Omental fat pad (tissue), 4 donors: ENCODE measurements at places on chromosomes 12 and 14. TPM values are rescaled to one million over a fixed set of nuclear protein-coding genes. Genes with fewer than 3 reads are reported as not detected.

DNA sequence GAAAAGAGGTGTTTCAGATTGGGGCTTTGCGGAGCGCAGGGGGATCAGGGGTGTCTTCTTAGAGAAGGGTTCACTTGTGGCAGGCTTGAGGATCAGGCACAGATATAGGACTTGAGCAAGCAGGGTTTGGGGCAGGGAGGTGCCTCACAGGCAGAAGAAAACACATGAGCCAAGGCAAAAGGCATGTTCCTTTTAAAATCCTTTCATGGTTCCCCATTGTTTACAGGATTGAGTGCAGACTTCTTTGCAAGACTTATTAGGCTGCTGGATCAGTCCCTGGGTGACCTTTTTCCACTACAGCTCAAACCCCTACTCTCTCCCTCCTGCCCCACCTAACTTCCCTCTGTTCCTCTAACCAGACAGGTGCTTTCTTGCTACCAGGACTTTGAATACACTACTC is 19.7 kb downstream of the HSPB8 start:
- no peak for DNase-seq

DNA sequence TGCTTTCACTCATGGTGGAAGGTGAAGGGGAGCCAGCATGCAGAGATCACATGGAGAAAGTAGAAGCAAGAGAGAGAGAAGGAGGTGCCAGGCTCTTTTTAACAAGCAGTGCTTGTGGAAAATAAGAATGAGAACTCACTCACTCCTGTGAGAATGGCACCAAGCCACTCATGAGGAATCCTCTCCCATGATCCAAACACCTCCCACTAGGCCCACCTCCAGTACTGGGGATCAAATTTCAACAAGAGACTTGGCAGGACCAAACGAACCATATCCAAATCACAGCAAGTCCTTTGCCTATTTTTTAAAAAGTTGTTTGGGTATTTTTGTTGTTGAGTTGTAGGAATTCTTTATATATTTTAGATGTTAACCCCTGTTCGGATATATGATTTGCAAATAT is 245.9 kb upstream of the ARID2 start:
- DNase-seq: no peak

GRCh38 chr14:59870277-59871165 is at the start of gene RTN1:
RTN1 (minus strand) TSS chr14:59870776; CDS start chr14:59870630, 146 bp downstream.
- no peak for DNase-seq

DNA sequence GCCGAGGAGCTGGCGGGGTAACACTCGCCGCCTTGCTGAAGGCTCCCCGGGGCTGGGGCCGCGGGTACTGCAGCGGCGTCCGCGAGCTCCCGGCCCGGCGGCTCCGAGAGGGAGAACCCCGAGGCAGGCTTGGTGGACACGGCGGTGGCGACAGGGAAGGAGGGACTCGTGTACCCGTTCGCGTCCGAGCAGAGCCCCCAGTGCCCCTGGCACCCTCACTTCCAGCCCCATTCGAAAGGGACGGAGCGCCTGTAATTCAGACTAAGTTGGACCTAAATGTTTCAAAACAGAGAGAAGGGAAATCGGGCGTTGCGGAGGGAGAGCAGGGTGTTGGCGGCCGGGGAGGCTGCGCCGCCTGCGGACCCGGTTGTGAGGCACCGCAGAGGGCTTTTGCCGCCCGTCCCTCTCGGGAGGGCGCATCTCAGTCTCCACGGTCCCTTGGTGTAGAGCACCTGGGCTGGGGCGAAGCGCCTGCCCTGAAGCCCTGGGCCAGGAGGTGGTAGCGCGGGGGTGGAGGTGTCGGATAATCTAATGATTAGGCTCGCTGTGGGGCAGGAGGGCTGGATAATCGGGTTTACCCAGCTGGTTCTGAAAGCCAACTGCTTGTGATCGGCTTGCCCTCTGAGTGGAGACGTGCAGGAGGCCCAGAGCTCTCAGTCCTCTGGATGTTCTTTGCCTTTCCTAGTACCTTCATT is 771 bp downstream of the DAAM1 start:
- no peak for DNase-seq

DNA sequence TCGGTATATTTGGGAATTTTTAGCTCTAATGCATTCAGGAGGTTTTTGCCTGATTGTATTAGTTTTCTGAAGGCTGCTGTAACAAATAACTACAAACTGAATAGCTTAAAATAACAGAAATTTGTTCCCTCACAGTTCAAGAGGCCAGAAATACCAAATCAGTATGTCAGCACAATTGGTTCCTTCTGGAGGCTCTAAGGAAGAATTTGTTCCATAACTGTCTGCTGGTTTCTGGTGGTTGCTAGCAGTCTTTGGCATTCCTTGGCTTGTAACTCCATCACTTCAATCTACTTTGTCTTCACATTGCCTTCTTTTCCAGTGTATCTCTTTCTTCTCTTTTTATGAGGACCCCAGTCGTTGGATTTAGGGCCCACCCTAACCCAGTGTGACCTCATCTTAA is 21.3 kb downstream of the TMTC3 start:
- no peak for DNase-seq

- DNase-seq: no peak
Measured at GRCh38 chr12:89350630-89351488, 1.4 kb downstream of the DUSP6 start.

DNA sequence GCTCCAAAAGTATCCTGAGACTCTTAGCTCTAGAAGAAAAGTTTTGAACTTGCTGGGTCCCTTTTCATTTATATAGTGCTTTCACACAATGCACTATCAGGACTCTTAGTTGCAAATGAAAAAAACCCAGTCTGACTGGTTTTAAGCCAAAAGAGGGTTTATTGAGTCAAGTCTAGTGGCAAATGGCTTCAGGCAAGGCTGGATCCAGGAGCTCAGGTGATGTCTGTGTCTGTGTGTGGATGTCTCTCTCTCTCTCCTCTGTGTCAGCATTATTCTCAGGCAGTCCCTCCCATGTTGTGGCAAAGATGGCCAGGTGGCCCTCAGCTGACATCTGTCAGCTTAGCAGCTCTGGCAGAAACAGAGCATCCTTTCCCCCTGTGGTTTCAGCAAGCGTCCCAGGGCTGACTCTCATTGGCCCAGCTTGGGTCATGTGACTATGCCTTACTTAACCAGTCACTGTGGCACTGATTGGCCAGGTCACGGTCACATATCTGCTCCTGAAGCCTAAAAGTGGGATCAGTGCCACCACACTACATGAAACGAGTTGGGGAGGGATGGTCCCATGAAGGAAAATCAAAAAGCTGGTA is 6.2 kb downstream of the TMEM120B start:
- no peak for DNase-seq

- DNase-seq: no peak
Measured at GRCh38 chr12:101789171-101789570, 41.6 kb downstream of the GNPTAB start.

DNA sequence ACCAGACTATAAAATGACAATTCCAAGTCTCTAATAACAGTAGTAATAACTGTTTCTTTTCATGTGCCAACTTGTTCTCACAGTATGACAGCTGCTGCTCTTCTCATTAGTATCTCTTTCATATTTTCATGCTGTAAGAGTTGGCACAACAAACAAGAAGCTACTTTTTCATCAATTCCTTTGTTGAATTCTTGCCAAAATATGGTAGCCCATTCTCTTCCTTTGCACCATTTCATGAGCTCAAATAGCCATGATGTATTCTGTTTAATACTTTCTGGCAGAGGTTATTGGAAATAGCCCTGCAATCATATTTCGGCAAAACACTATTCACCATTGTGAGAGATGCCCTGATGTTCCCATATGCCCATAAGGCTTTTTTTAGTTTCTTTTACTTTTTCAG is 1100.7 kb downstream of the TRHDE start:
- no peak for DNase-seq

GRCh38 chr14:71733210-71733883 is 198.9 kb upstream of the RGS6 start:
- DNase-seq: no peak

DNA sequence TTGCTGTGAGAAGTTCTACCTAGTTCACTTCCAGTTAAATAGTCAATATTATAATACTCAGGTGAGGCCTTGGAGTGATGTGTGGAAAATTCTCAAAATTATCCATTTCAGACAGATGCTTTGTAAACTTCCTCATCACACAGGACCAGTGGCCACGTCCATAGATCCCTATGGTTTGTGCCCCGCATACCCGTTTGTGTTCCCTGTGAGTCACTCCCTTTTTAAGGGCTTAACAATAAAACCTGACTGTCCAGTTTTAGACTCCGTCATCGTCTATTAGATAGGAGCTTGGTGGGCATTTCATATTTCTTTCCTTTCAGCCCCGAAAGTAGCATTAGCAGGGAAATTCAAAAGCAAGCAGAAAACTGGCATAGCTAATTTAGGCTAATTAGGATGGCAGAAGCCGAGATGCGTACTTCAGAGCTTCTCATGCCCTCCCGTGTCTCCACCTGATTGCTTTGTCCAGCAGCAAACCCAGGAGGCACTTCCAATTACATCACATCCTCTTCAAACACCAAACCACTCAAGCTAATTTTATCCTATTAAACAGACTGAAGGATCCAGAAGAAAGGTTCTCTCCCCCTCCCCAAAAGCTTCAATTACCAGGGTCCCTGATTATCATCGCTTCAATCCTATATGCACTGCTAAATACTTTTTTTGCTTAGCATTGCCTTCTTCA is 186.6 kb upstream of the OTX2 start:
- DNase-seq: no peak

- DNase-seq: no peak
Measured at GRCh38 chr12:96237465-96238077, 43.4 kb downstream of the ELK3 start.

DNA sequence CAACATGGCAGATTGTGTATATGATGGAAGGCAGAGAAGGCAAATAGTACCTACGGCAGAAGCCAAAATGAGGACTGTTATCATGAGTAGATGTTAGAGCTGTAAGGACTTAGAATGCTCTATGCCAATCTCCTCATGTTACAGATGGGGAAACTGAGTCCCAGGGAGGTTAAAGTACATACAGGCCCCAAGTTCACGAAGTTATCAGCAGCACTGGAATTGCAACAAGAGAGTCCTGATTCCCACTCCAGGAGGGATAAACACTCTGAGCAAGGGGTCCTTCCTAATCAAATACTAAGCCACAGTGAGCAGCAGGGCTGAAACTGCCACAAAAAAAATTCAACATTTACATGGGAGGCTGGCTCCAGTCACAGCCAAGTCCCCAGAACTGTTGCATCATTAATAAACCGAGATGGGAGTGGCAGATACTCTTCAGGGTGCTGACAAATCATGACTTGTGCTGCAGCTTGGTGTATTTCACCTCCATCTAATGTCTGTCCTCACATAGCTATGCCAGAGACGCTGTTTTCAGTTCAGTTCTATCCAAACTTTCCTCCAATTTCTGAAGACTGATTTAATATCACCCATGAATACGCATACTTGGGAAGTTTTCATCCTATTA is 24.2 kb downstream of the NUAK1 start:
- no peak for DNase-seq

DNA sequence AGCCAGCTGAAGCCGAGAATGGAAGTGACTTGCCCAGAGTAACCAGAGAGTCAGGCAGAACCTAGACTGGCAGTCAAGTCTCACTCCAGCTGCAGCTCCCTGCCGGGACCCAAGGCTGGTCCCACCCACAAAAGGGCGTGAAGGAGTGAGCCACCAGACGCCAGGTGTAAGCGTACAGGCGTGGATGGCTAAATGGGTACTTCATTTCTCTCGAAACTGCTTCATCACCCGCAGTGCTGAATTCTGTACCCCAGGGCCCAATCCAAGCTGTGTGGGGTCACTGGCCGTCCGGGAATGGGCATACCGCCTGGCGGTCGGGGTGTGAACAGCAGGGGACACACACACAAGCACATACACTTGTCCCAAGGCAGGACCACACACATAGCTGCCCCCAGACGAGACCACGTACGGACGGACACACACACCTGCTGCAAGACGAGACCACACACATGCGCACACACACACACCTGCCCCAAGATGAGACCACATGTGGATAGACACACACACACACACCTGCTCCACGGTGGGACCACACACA is 34.8 kb downstream of the DEGS2 start:
- DNase-seq: no peak

GRCh38 chr12:24960222-24960855 is 11.4 kb upstream of the BCAT1 start:
- DNase-seq: no peak

DNA sequence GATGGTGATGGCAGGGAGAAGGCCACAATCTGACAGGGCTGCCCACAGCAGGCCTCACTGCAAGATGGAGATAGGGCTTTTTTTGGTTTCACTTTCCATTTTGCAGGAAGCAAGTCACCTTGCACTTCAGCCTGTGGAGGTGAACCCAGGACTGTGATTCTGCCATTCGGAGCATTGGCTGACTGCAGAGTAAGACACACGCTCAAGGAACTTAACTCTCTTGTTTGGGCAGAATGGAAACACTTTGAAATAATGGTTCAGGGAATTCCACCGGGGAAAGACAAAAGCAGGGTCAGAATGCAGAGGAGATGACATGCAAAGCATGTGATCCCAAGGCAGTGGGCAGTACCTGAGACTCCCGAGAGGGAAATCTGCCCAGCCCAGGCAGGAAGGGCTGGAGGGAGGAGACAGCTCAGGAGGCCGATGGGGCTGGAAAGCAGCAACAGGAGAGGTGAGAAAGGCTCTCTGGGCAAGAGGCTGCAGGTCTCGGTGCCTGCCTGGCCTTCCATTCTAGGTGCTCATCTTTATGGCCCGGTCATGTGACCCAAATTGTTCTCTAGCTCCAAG is 58.7 kb upstream of the PRMT8 start:
- no peak for DNase-seq

- DNase-seq: no peak
Measured at GRCh38 chr14:82313889-82314288, 780.2 kb upstream of the SEL1L start.

GRCh38 chr14:92040431-92041051 is 682 bp upstream of the TRIP11 start:
- no peak for DNase-seq

GRCh38 chr12:52579468-52580465 is 6.1 kb upstream of the KRT74 start:
- DNase-seq: no peak

Gene PLCZ1
- total RNA-seq: not detected

Gene SLC4A8
- total RNA-seq: 2.0 TPM

Gene KRT77
- not detected for total RNA-seq

Gene KRT75
- not detected for total RNA-seq

Gene HHIPL1
- total RNA-seq: 2.2 TPM
